Stimulated activated CD8-positive, alpha-beta memory T cell treated with anti-CD3 and anti-CD28 coated beads, Interleukin-2, amount 100 ng/mL, for 1 hour (primary cell): ENCODE measurements at places on chromosomes 5 and 9.

DNA sequence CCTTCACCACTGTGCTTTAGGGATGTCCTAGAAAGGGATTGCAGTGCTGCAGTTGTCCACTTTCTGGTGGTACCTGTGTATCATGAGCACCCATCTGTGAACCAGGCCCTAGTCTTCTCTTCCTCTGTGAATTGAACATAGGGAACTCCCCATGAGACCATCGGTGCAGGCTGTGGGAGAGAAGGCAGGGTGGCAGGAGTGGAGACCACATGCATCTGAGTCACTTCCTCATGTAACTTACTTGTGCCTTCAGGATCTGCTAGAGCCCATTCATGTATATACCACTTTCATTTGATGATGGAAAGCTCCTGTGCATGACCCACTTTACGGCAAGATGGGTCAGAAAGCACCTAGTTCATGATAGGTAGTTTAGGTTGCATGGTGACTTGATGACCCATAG, 478.1 kb upstream of the CDH9 start:
- no peak for DNase-seq

GRCh38 chr5:113190347-113190746, 213.7 kb downstream of the DCP2 start:
- no peak for DNase-seq

- no peak for DNase-seq
Observed at GRCh38 chr9:98971168-98971914, 27.6 kb downstream of the COL15A1 start.

GRCh38 chr5:95152131-95152530, 132.8 kb downstream of the MCTP1 start:
- no peak for DNase-seq

GRCh38 chr9:89482901-89483361, 15.0 kb downstream of the SEMA4D start:
- no peak for DNase-seq

DNA sequence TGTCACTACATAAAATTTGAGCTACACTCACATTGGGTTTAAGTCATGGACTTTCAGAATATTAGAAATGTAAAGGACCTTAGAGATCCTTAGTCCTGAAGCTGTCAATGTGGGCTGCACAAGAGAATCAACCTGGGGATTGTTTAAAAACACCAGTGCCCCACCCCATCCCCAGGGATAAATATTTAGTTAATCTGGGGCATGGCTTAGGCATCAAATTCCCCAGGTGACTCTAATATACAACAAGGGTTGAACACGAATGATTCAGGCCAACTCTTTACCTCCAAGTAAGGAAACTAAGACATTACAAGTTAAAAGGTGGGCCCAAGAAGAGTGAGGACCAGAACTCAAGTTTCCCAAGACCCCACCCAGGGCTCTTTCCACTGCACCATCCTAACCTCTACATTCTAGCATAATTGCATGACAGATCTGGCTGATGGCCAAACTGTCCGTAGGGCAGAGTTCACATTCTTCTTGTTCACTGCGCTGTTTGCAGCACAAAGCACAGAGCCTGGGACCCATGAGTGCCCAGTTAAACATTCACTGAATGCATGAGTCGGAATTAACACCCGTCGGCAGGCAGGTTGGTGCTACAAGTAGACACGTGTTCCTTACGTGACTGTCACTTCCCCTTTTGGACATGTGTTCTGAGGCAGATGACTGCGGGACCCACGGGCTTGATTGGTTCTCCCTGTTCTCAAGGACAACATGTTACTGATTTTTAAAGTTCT, 25.2 kb downstream of the CYFIP2 start:
- no peak for DNase-seq

GRCh38 chr9:127112735-127113161, 9.7 kb downstream of the ANGPTL2 start:
- no peak for DNase-seq

DNA sequence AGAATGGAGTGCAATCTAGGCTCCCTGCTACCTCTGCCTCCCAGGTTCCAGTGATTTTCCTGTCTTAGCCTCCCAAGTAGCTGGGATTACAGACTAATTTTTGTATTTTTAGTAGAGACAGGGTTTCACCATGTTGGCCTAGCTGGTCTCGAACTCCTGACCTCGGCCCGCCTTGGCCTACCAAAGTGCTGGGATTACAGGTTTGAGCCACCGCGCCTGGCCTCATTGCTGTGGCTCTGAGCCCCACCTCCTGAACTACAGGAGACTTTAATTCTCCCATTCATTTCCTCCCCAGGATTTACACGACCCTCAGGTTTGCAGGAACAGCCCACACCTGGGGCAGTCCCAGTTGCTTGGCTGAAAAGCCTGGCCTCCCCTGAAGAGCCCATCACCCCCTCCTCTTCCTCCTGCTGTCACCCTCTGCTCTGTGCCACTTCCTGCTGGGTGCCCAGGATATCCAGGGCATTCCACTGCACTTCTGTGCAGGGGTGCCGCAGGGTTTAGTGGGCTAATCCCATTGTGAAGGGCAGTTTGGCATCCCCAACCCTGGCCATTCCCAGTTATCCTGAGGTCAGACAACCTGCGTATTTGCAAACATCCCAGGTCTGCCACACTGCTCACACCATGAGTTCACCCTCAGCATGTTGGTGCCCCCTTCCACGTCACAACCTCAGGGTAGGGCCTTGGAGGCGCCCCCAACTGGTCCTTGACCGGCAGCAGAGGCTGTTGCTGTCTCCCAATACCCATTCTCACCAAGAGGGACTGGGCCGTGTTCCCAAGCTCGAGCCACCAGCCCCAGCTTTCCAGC, 265.0 kb upstream of the IRX4 start:
- no peak for DNase-seq
